CD8-positive, alpha-beta memory T cell (primary cell): ENCODE measurements at places on chromosomes 11 and 22.
A peak's percentile ranks its signal among the peaks of the same experiment; 100 is the strongest.

- no peak for DNase-seq
Measured at GRCh38 chr22:42300259-42301076, 30.0 kb upstream of the TCF20 start.

- no peak for DNase-seq
Measured at GRCh38 chr22:38125751-38126201, 15.3 kb upstream of the BAIAP2L2 start.

GRCh38 chr11:33636104-33636503 is 64.5 kb downstream of the C11orf91 start:
- no peak for DNase-seq

- no peak for DNase-seq
Measured at GRCh38 chr11:125226706-125227105, 62.2 kb downstream of the PKNOX2 start.

DNA sequence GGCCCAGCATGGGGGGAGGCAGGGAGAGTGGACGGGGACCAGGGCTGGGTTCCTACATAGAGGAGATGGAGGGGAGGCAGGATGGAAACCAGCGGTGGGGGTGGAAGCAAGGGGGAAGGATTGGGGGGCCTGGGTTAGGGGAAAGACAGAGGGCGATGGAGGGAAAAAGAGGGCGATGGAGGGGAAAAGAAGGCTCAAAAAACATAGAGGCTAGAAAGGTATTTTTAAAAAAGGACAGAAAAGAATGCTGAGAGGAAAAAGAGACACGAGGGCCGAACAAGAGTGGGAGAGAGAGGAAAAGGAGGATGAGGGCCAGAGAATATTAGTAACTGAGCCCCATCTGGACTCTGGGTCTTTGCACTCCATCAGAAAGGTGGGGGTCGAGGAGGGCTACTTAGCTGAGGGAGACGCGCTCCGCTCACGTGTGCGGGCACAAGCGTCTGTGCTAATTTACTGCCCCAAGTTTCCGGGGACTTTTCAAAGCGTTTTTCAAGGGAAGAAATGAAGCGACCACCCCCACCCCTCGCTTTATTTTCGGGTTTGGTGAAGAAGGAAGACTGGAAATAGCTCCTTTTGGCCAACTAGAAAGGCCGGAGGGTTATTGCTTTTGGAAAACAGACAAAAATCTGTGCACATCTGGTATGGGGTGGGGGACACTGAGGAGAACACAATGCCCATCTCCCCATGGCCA is 14.5 kb downstream of the PAX6 start:
- no peak for DNase-seq

DNA sequence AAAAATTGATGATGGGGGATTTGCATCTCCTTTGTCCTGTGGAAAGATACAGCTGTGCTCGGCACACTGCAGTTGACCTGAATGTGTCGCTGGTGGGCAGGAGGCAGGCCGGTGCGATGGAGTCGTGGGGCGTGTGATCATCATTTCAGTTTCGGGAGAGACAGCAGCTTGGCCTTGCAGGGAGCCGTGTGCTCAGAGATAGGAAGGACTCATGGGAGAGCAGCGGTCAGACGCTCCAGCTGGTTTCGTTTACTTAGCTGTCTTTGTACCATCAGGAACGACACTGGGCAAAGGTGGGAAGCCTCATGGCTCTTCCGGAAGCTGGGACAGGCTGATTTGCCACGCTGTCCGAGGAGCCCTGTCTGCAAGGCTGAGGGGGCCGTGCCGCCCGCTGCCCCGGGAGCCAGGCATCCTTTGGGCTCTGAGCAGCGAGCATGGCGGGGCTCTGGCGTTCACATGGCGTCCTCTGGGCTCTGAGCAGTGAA is 32.7 kb downstream of the GRAMD4 start:
- DNase-seq = no peak

- DNase-seq = no peak
Measured at GRCh38 chr11:122979103-122979814, 2.4 kb downstream of the BSX start.

GRCh38 chr22:22609291-22609690 is 35.1 kb upstream of the GGTLC2 start:
- no peak for DNase-seq

- peak; percentile 28 for DNase-seq
Measured at GRCh38 chr11:66559142-66559865, 9.1 kb downstream of the CTSF start.

- no peak for DNase-seq
Measured at GRCh38 chr11:61009392-61010275, 38.2 kb downstream of the CD6 start.

DNA sequence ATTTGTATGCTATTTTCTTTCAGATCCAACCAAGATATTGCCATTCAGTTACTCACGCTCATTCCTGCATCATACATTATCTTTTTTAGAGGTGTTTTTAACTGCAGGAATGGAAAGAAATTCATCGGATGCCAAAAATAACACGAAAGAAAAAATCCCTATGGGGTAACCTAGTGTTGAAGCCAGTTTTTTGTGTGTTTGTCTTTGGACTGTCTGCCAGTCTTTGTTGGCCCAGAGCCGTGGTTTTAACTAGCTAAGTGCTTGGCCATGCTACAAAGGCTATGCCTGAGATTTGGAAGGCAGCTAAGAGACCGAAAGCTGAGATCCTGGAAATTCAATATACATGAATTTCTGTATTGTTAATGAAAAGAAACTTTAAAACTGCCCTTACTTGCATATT is 309.8 kb upstream of the CNTN5 start:
- no peak for DNase-seq

GRCh38 chr11:123173040-123173855 is 21.8 kb downstream of the CLMP start:
- no peak for DNase-seq

DNA sequence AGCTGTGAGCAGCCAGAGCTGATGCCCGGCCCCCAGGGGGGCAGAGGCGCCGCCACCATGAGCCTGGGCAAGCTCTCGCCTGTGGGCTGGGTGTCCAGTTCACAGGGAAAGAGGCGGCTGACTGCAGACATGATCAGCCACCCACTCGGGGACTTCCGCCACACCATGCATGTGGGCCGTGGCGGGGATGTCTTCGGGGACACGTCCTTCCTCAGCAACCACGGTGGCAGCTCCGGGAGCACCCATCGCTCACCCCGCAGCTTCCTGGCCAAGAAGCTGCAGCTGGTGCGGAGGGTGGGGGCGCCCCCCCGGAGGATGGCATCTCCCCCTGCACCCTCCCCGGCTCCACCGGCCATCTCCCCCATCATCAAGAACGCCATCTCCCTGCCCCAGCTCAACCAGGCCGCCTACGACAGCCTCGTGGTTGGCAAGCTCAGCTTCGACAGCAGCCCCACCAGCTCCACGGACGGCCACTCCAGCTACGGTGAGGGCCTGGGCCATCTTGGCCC is 6.1 kb downstream of the CDC42EP1 start:
- DNase-seq = peak; percentile 57

GRCh38 chr11:120613264-120614226 is 102.0 kb downstream of the GRIK4 start:
- DNase-seq = no peak

GRCh38 chr11:11722246-11722645 is 100.4 kb upstream of the GALNT18 start:
- no peak for DNase-seq

GRCh38 chr11:111777094-111778046 is 11.2 kb upstream of the PPP2R1B start:
- DNase-seq = peak; percentile 54

DNA sequence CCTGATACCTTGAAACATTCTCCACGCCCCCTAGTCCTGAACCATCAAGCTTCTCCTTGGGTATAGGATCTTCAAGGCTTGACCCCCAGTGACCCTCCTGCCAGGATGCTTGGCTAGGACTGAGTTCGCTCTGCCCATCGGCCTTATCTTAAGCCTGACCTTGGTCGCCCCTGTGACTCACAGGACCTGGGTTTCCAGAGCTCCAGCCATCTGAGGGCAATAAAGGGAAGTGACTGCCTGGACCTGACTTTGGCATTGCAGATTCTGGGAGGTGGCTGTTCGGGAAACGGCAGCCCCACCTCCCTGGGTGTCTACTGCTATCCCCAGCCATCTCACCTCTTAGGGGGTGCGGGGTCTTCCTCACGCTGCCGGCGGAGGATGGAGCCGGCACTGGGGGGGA is 15.4 kb downstream of the CARD10 start:
- DNase-seq = no peak

DNA sequence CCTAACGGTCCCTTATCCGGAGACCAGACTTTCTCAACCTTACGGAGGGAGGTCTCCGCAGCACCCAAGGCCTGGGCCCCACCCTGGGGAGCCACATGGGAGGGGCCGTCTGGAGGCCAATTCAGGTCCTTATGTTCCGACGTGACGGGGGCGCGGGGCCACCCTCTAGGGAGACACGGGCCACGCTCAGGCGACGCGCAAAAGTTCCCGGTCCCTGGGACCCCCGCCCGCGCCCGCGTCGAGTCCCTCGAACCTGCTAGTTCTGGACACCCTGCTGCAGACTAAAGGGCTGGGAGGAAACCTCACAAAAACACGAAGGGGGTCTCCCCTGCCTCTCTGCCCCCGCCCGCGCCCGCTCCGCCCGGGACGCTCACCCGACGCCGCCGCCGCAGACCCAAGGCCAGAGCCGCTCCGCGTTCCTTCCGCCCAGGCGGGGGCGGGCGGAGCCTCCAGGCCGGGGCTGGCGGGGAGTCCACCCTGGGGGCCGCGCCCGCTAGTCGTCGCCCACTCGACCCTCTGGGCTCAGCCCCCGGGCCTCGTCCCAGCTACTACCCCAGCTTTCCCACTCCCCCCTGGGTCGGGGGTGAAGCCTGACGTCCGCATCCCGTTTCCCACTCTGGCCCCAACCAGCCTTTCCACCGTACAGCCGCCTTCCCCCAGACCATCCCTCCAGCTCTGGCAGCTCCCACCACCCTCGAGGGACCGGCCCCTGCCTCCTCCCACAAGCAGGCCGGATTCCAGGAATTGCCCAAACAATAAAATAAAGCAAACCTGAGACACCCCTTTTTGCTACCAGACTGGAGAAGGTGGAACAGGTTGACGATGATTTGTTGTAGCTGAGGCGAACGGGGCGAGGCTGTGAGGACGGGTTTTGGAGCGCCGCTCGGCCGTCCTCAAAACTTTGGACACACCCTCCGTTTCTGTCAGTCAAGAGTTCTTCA is 2.7 kb downstream of the RNH1 start:
- DNase-seq = no peak

DNA sequence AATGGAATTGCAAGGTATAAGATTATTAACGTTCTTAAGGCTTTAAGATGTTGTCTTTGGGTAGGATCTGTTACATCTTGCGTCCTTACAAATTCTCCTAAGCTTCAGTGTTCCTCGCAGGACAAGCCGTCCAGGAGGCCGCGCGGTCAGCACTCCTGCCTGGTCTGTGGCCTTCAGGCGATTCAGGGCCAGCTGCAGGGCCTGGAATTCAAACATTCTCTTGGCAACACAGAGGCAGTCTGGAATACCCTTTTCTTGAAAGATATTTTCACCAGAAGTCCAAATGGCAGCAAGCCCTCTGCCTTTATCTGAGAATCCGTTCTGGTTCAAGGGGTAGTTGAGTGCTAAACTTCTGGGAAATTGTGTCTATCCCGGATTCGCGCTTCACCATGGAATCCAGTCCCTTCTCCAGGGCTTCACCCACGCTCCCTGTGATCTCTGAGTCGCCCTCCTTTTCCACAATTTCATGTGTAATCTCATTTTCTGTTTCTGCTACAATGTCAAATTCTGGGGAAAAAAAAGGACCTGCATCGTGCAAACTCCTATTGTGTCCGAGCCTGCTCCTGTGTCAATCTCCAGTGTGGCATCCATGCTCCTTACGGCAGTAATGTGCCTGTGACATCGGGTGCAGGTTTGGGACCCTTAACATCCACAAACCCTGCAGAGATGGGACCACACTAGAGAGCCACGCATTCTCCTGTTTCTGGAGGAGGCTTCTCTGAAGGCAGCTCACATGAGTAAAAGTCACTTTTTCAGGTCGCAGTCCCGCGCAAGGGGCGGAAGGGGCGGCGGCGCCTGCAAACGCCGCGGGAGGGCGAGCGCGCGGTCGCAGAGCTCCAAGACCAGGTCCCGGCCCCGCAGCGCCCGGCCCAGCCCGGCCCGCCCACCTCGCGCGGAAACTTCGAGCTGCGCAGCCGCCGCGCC is 25.4 kb upstream of the SORL1 start:
- peak; percentile 26 for DNase-seq

- no peak for DNase-seq
Measured at GRCh38 chr22:46097268-46097900, 52.9 kb upstream of the PPARA start.

GRCh38 chr11:64296830-64297698 is 3.1 kb upstream of the CATSPERZ start:
- no peak for DNase-seq

GRCh38 chr11:41256041-41256440 is 203.4 kb downstream of the LRRC4C start:
- DNase-seq = no peak

DNA sequence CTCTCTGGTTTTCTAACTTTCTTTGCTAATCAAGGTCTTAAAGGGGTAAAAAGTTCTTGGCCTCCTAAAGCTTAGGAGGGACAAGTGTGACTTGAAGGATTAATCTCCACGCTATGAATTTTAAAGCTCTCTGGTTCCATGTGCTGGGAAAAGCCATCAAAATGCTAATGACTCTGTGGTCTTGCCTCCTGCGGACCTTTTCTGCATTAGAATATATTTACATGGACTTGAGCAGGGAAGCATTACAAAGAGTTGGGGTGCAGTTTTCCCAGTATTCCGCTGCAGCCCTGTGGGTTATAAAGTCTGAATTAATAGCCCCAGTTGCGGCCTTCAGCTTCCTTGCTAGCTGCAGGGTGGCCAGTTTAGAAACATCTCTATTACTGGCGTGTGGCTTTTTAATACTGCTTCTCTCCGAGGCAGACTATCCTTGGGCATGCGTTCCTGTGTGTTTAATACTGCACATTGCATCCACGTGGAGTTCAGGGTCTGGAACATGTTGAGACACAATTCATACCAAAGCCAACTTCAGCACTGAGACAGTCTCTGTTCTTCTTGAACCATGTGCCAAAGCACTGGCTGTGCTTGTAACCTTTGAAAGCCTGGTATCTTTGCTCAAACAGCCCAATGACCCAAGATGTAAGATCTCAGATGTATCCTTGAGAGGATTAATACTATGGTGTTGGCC is 27.3 kb downstream of the TSPAN18 start:
- DNase-seq = no peak

- DNase-seq = no peak
Measured at GRCh38 chr11:114987186-114987760, 308.9 kb downstream of the NXPE2 start.
